Mononuclear cell (primary cell): ENCODE measurements at places on chromosomes 2 and 18. TPM values are rescaled to one million over a fixed set of nuclear protein-coding genes. Genes with fewer than 3 reads are reported as not detected.

The ZNF892 gene
- total RNA-seq: 1.2 TPM

The CABYR gene
- 0.84 TPM for total RNA-seq

The HOXD12 gene
- not detected for total RNA-seq

The ASB18 gene
- not detected for total RNA-seq

The TMEM200C gene
- under 0.01 TPM for total RNA-seq

The EFR3B gene
- total RNA-seq: under 0.01 TPM

The PLGLB1 gene
- 2.7 TPM for total RNA-seq

The ITPRIPL1 gene
- total RNA-seq: 4.7 TPM

The TMEM182 gene
- 2.7 TPM for total RNA-seq

The GPR35 gene
- total RNA-seq: 40.8 TPM

The MIB1 gene
- total RNA-seq: 24.3 TPM

The FAM124B gene
- 1.6 TPM for total RNA-seq
